Caudate nucleus (tissue), 63 donors: ENCODE measurements at places on chromosomes 3 and 15.
A peak's percentile ranks its signal among the peaks of the same experiment; 100 is the strongest.

- DNase-seq, result no peak
These were observed 200.1 kb downstream of the KCNMB2 start for GRCh38 chr3:178736300-178736699.

- DNase-seq, result no peak
These were observed 28.1 kb downstream of the CCNL1 start for GRCh38 chr3:157131861-157132260.

GRCh38 chr3:148990236-148990635 is 1.1 kb upstream of the GYG1 start:
- no peak for DNase-seq

DNA sequence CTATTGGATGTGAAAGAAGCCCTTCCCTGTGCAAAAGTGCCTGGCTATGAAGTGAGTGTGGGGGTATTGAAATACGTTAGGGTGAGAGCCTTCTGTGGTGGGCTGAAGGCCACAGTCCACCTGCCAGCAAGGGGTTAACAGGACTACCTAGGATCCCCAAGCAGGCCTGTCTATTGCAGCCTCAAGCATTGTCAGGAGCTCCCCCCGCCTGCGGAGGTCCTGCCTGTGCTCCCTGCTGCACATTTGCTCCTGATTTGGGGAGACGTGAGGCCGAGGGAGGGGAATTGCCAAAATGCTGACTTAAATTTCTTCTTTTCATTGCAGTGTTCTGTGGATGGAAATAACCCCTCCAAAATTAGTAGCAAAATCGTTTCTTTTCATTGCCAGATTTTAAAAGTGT is 56.2 kb downstream of the GABRG3 start:
- no peak for DNase-seq

DNA sequence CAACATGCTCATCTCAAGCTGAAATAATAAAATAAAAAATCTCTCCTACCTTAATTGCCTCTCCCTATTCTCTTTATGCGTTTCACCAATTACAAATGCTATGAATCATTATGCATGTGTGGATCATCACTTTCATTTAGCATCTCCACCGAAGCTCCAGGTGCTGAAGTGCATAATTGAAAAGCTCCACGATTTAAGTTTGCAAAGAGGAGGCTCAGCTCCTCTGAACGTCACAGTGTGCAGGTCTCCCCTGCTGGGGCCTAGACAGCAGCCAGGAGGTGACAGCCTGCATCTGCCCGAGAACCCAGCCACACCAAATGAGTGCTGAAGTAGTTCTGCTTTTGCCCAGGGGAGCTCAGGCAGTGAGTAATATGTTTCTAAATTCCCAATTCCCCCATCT is 60.5 kb upstream of the GLCE start:
- DNase-seq, result no peak

DNA sequence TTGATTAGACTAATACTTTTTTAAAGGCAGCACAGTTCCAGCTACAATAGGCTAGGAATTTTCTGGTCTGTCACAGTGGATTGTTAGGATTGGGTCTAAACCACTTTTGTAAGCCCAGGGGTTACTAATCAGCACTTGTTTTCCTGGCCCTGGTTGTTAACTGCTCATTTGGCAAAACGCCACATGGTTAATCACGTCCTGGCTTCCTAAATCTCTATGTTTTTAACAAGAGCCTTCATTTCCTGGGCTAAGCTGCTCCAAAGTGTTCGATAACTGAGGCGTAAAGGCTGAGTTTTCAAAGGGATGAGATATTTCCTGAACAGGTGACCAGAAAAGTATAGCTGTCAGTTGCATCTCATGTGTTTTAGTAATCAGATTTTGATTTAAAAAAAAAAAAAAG is 38.9 kb upstream of the CLRN1 start:
- no peak for DNase-seq

DNA sequence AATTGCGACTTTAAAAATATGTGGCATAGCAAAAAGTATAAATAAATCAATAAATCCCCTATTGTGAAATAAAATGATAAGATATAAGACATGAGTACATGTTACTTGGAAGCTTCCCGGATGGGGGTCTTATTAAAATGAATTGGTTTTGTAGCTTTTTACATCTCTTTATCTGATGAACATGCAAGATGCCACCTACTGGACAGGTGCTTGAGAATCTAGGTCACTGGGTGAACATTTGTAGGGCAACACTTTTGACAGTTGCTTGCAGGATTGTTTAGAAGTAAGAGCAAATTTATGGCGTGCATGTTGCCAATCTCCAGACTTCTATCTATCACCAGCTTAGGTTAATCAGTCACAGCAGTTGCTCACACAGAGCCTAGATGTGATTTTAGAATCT is 362.7 kb upstream of the SUCLG2 start:
- DNase-seq, result no peak

DNA sequence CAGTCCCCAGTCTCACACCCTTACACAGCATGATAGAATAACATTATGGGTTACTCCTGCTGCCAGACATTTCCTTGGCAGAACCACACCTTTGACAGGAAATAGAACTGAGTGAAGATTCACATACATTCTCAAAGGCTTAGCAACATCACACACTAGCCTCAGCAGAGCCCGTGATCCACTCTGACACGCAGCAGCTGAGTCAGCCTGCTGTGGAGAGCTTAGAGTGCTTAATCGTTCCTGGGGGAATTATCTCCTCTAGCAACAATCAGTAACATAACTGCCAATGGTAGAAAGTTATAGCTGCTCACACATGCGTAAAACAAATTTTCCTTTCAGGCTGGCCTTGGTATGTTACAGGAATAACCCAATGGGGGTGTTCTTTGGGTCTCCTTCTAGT is 382.1 kb downstream of the GAP43 start:
- DNase-seq, result peak; percentile 21

GRCh38 chr15:49242820-49243219 is 72.8 kb downstream of the GALK2 start:
- no peak for DNase-seq

DNA sequence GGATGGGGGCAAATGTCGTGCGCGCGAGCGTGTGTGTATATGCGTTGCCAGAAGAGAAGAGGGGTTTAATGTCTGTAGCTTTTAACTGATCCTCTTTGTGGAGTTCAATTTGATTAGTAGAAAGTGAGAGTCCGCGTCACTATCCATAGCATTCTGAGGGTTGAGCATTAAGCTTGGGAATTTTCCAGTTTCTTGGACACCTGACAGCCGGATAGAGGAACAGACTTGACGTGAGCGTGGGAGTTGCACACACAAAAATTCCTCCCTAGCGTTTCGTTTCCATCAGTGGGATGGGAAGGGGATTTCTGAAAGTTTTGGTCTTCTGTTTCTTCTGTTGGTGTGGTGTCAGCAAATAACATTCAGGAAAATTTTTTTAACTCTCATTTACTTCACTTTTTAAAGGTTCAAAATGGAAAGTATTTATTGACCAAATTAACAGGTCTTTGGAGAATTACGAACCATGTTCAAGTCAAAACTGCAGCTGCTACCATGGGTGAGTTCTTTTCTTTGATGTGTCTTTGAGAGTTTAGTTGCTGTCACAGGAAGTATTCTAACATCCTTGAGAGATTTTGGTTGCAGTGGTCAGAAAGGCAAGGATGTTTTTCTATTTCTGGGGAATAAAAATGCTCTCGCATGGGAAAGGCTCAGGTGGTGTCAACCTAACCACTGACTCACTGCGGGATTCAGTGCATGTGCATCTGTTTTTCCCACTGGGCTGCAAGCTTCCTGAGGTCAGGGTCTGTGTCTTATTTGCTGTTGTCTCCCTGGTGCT is 841 bp downstream of the POGLUT1 start:
- DNase-seq, result peak; percentile 11

GRCh38 chr3:38318766-38319671 is 27.6 kb upstream of the XYLB start:
- no peak for DNase-seq

DNA sequence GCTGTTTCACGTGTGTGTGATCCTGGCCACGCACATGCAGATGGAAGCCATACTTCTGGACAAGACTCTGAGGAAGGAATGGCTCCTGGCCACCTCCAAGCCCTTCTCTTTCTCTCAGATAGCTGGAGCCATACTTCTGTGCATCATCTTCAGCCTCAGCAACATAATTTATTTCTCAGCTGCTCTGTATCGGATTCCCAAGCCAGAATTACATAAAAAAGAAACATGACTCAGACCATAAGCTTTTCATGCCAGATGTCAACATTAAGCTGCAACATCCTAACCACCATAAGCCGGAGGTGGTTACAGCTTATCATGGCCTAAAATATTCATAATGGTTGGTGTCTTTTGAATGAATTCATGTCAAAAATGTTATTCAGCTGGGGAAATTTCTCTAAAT is 10.6 kb upstream of the KIF23 start:
- no peak for DNase-seq

GRCh38 chr15:86316726-86317383 is 237.2 kb downstream of the AGBL1 start:
- no peak for DNase-seq

DNA sequence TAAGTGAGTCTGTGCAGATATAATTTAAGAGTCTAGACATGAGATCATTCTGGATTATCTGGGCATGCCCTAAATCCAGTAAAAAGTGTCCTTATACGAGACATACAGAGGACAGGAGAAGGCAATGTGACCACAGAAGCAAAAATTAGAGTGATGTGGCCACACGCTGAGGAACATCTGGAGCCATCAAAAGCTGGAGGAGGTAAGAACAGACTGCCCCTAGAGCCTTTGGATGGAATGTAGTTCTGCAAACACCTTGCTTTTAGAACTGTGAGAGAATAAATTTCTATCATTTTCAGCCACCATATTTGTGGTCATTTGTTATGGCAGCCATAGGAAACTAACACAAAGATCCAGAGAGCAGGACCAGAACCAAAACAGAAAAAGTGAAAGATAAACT is 41.0 kb downstream of the CD200 start:
- DNase-seq, result no peak

DNA sequence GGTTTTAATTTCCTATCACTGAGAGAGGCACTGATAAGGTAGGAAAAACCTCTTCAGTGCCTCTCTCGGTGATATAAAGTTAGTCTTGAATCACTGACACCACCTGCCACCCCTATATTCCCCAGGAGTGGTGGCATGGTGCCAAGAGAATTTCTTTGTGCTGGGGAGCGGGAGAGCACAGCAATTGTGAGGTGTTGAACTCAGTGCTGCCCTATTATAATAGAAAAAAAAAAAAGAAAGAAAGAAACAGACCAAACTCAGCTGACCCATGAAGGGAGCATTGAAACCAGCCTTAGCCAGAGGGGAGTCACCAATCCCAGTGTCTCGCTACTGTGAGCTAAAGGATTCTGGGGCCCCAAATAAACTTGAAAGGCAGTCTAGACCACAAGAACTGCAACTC is 201.4 kb upstream of the STT3B start:
- no peak for DNase-seq

DNA sequence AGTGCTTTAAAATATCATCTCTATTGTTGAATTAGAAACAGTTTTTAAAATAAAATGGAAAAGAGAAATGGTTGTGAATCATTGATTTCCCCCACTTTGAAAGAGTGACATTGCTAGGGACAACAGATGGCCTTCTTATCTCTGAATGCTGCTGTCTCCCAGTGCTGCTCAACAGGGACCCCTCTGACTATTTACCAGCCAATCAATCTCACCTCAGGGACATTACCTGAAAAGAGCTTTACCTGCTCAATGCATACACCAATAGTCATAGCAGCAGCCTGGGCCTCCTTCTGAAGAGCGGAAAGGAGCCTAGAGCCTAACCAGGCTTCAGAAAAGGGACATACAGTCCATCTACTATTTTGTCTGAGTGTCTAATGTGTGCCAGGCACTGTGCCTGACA is 162.8 kb downstream of the CGGBP1 start:
- no peak for DNase-seq

- no peak for DNase-seq
These were observed 20.1 kb downstream of the GASK1A start for GRCh38 chr3:42999212-42999611.

DNA sequence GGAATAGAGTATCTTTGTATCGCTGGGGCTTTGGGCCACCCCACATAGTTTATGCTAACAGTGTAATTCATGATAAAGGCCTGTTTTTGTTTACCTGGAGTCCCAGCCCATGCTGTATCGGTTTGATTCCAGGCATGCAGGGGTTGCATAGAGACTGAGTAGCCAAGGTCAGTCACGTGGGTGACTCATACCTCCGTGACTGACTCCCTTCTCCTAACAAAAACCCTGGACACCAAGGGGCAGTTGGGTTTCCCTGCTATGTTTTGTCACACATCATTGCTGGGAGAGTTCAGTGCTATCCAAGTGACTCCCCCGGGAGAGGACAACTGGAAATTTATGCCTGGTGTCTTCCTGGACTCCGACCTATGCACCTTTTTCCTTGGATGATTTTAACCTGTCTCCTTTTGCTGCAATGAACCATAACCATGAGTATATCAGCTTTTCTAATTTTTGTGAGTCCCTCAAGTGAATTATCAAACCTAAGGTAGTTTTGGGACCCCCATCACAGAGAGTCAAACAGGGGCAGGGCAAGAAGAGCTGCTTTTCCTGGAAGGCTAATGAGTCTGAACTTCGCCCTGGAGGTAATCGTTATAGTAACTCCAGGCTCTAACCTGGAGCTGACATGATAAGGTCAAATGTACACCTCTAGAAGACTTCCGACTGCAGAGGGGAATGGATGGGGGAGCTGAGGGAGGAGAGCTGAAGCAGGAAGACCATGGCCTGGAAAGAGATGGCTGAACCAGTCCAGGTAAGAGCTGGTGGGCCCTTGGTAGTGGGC is 57.0 kb downstream of the SRGAP3 start:
- no peak for DNase-seq

DNA sequence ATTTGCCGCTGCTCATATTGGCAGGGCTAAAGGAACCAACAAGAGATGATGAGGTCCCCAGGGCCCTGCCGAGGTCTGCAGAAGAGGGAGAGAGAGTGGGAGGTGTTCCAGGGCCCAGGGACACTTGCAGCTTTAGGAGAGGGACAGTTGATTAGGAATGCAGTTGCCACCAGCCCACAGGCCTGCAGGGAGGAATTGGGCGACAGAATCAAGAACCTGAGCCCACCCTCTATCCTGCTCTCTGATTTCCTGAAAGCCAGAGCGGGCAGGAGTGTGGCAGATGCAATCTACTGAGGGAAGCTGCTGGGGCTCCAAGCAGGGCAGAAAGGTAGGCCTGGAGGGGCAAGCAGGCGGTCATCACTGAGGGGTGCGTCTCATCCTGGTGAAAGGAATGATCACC is 12.1 kb upstream of the PRR23E start:
- DNase-seq, result no peak

- no peak for DNase-seq
These were observed 64.7 kb upstream of the XCR1 start for GRCh38 chr3:46091741-46092701.
